ENCODE measurements at places on chromosomes 1 and 21.
A peak's percentile ranks its signal among the peaks of the same experiment; 100 is the strongest.

GRCh38 chr1:2479186-2479585 lies 3.1 kb downstream of the PLCH2 start:
- no peak for DNase-seq

DNA sequence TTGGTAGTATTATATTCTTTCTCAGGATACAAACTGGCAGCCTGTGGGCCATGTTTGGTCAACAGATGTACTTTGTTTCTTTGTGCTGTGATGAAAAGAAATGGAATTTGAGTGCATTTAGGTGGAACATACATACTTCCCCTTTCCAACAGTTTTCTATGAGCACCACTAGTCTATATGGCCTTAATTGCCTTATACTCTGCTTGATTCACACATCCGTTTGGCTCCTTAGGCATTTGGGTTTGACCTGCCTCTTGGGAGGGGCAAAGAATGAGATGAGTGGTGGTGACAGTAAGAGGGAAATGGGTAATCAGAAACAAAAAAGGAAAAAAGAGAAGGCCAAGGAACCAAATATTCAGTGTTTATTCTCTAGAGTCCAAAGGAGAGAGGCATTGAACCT lies 17.0 kb downstream of the CFAP126 start:
- no peak for DNase-seq

DNA sequence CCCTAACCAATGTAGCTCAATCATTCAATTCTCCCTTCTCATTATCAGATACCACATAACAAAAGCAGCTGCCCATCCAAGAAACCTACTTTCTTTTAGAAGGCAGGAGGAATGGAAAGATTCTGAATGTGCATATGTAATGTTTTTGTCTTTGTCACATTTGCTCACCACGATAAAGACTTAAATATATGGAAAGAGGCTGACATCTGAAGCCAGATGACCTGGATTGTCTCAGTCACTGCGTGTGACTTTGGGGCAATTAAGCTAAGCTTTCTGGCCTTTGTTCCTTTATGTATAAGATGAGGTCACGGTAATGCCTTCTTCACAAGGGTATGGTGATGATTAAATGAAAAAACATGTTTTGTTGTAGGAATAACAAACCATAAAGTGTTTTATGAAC lies 42.6 kb downstream of the LRRC52 start:
- DNase-seq: no peak

GRCh38 chr1:19643602-19644394 lies at the start of gene NBL1:
Gene NBL1 (plus strand): TSS chr1:19644311. CDS start chr1:19655031, 10,720 bp downstream.
- peak; percentile 68 for DNase-seq

DNA sequence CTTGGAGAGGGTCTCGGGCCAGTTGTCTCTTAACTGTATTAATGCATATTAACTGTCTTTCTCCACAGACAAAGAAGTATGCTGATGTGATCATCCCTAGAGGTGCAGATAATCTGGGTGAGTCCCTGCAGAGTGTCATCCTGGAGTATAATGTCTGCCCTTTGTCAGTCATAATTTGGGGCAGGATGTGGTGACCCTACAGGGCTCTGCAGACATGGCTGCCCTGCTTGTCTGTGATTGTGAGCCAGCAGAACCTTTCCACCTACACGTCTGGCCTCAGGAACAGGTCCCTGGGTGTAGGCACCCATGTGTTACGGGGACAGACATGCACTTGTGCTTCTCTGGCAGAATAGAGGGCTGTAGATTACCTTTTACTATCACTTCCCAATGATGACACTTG lies 78.4 kb downstream of the UCK2 start:
- DNase-seq: no peak

DNA sequence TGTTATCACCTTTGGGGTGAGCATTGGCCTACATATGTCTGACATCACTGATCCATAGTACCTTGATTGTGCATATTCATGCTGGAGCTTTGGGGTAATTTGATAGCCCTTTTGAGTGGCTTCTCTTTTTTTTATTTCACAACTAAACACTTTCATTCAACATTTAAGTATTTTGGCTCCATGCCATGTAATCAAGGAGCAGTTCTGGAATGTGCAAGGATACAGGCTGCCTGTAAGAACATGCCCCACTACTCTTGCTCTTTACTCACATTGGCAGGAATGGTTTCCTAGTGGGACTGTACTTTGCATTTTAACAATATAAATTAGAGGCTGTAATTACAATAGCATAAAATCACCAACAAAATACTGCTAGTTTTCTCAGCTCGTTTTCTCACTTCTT lies 300.7 kb upstream of the SPAG17 start:
- DNase-seq: peak; percentile 45

DNA sequence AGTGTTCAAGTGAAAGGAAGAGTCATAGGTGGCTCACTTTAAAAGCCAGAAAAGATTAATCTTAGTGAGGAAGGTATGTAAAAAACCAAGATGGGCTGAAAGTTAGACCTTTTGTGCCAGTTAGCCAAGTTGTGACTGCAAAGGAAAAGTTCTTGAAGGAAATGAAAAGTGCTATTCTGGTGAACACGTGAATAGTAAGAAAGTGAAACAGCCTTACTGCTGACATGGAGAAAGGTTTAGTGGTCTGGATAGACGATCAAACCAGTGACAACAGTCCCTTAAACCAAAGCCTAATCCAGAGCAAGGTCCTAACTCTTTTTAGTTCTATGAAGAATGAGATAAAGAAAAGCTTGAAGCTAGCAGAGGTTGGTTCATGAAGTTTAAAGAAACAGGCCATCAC lies 106.4 kb downstream of the CTH start:
- DNase-seq: no peak

GRCh38 chr1:156554971-156555370 lies 17.4 kb downstream of the IQGAP3 start:
- no peak for DNase-seq

DNA sequence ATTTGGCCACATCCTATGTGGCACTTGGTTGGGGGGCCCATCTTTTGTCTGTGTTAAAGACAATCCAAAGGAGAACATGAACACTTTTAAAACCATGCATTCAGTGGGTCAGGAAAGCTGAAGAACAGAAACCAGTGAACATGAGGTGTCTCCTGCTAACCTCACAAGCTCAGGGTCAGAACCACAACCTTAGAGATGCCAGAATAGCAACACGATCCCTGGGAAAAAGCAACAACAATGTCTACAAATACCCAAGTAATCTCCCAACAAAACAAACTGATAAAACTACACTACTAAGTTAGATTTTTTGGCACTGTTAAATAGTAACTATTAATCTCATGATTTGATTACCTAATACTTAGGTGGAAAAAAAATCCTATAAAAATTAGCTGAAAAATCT lies 34.1 kb upstream of the GNG4 start:
- DNase-seq: no peak
